ENCODE measurements at places on chromosomes 7 and 10.

DNA sequence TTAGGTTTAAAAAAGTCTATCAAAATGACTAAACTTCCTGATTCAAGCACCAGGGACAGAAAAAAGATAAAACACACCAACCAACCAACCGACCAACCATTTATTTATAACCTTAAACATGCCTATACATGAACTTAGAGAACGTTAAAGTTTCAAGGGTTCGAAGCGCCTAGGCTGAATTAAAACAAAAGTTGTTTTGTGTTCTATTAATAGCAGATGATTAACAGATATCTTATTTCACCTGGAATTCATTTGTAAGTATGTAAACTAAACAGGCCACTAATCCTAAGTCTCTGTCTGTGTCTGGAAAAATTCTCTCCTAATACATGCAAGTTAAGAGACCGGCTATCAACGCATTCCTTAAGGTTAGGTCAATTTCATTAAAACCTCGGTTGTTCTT, 1.4 kb downstream of the BAIAP2L1 start:
- DNase-seq, result no peak

DNA sequence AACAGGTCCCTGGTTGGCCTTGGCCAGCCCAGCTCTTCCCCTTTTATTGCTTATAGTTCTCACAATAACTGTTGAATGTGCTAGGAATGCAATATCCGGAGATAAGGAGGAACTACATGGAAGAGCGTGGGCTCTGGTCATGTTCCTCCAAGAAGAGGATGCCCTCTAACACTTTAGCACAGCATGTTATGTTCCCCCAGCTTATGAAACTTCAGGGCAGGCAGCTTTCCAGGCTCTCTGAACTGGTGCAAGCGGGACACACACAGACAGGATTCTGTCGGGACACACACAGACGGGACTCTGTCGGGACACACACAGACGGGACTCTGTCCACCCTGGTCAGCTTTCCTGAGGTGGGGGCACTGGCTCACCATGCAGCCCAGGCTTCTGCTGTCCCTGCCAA, 141.6 kb downstream of the PKD1L1 start:
- DNase-seq, result no peak

DNA sequence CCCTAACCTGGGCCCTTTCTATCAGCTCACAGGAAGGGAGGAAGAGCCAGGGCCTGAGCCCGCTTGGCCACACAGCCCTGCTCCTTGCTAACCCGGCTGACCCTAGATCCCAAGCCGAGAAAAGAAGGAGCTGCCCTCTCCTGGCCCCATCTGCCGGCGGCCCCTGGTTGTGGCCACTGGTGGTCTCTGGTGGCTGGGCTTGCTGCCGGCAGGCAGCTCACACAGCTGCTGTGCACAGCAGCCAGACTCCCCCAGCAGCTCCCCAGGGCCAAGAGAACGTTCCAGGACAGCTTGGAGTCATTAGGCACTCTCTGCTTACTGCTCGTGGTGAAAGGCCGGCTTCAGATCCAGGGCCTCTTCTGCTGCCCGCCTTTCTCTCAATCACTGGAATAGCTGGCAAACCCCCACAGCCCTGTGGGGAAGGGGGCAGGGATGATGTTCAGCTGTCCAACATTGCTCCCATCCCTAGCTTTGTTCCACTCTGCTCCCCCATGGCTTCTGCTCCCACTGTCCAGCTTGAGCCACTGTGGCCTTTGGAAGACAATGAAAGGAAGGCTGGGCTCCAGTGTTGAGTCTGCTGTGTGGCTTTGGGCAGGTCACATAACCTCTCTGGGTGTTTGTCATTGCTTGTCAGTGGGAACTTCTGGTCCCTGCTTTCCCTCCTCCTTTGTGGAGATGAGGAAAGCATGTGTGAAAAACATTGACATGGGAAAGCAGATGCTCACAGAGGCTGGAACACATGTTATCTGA, 35.4 kb upstream of the COL13A1 start:
- no peak for DNase-seq

DNA sequence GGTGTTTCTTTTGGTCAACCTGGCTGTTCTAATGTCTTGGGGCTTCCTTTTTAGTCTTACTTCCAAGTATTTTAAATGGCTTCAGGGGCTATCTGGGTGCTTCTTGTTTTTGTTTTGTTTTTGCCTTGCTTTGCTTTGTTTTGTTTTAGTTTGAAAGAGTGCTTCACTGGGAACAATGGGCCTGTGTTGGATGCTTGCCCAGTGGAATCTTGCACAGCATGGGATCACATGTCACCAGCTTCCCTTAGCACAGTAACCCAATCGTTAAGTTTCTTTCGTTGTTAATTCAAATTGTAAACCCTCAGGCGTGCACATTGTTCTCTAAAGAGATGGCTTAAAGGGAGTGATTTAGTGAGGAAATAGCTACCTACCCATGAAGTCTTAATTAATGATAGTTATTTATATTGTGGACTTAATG, 8.9 kb downstream of the COL17A1 start:
- DNase-seq, result no peak

DNA sequence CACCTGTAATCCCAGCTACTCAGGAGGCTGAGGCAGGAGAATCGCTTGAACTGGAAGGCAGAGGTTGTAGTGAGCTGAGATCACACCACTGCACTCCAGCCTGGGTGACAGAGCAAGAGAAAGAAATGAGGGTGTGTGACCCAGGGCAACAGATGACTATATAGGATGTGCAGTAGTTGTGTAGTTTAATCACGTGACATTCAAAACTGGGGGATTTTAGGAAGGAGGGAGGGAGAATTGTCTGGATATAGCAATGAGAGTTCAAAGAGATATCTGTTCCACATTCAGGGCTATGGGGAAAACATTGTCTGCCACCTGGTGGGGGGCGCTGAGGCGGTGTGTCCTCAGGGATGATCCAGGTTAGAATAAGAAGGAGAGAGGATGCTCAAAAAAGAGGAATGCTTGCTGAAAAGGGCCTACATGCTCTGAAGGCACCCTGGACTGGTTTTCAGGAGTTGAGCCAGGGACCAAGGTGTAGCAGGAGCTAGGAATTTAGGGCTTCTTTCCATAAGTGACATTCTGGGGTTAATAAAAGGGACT, 7.8 kb upstream of the ZYX start:
- DNase-seq, result no peak

GRCh38 chr10:114303556-114303955, 64.5 kb downstream of the VWA2 start:
- no peak for DNase-seq

DNA sequence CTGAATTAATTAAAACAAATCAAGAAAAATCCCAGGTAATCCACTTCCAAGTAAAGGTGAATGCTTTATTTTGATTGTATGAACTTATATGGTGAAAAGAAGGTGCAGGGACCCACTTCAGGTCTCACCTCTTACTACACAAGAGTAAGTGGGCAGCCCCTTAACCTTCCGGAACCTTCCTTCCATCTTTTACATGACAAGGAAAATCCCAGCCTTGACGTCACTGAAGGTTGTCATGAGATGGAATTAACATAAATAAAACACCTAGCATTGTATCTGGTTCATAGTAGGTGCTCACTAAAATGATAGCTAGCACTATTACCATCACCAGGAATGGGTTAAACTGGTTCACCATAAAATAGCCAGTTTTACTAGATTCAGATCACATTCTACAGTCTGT, 119.5 kb downstream of the ICA1 start:
- DNase-seq, result no peak

DNA sequence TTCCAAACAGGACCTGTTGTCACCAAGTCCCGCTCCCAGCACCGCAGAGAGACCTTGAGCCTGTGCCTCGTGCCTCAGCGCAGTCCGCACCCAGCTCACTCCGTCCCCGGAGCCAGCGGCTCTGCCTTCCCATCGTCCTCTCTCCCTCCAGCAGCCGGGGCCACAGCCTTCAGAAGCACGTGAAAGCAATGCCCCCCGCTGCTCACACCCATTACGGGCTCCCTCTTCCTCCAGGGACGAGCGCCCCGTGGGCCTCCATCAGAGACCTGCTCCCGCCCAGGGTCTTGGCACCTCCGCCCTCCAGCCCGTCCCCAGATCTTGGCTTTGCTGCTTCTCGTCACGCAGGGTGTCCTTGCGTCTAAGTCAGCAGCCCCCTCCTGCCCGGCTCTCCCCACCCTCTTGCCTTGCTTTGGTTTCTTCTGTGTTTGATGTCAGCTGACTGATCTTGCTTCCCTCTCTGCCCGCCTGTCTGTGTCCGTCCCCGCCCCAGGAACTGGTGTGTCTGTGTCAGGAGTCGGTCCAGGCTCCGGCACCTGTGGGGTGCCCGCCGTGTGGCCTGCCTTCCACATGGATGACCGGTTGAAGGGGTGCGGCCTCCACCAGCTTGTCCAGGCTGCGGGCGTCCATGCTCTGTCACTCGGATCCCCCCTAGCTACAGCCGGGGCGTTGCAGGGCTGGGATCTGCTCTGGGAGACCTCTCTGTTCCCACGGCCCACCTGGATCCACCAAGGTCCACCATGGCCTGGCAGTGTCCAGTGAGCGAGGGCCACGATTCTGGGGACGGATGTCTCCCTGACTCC, 61.9 kb downstream of the FOXL3 start:
- DNase-seq, result no peak

- DNase-seq, result no peak
Measured at GRCh38 chr10:90642136-90642535, 215.7 kb downstream of the HTR7 start.

GRCh38 chr10:115063701-115064658, 29.2 kb upstream of the ATRNL1 start:
- DNase-seq, result no peak

DNA sequence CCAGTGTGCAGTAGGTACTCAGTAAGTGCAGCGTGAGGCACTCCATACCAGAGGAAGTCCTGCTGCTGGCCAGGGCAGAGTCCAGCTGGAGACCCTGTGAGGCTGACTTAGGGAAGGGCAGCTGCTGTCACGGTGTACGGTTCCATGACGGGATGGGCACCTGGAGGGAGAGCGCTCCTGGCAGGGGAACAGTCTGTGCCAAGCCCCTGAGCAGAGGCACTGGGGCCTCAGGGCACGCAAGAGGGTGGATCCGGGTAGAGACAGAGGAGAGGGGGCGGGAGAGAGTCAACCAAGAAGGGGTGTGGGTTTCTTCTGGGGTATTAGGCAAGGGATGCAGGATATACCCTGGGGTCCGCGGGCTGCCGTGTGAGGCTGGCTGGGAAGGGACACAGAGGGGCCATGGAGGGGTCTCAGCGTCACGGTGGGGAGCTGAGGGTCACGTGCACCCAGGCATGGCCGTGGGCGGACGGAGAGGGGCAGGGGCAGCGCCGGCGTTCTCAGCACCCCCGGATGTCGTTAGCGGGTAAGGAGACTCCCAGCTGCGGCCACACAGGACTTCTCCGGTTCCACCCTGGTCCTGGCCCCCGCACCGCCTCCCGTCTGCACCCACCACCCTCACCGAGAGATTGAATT, 70.5 kb downstream of the MICALL2 start:
- no peak for DNase-seq

Measured in ascending aorta (tissue), 2 donors.